ENCODE measurements at places on chromosomes 3 and 15. TPM values are rescaled to one million over a fixed set of nuclear protein-coding genes. Genes with fewer than 3 reads are reported as not detected.

Gene ACKR4
- total RNA-seq: 8.1 TPM

Gene SYNPR
- total RNA-seq: not detected

Gene TMC3
- not detected for total RNA-seq

Gene GOLGA8J
- total RNA-seq: not detected

Gene TM4SF18
- 0.39 TPM for total RNA-seq

Gene CTXN2
- not detected for total RNA-seq

Gene CCR8
- total RNA-seq: not detected

Gene EPHB3
- 1.4 TPM for total RNA-seq

Gene RUBCN
- 12.5 TPM for total RNA-seq

Gene RASL12
- total RNA-seq: 6.6 TPM

Gene ARHGEF3
- total RNA-seq: 2.7 TPM

Gene ANKRD63
- total RNA-seq: not detected

Gene CLSTN2
- total RNA-seq: 0.37 TPM

Gene CCDC174
- 8.8 TPM for total RNA-seq

Gene PIF1
- 16.4 TPM for total RNA-seq

Gene COL6A5
- total RNA-seq: not detected

Gene THPO
- 0.37 TPM for total RNA-seq

Gene NANOGP8
- 0.73 TPM for total RNA-seq

Gene SCAANT1
- not detected for total RNA-seq

Gene DLEC1
- under 0.01 TPM for total RNA-seq

Gene GOLGA6L10
- total RNA-seq: 0.20 TPM

Gene SOX14
- total RNA-seq: not detected

Gene TRPM7
- total RNA-seq: 54.7 TPM

Gene SEMA3G
- 0.20 TPM for total RNA-seq

Gene FEZF2
- not detected for total RNA-seq

Gene PPARG
- 84.1 TPM for total RNA-seq

Gene RHOA
- total RNA-seq: 535 TPM

Gene SEMA3B
- 0.59 TPM for total RNA-seq

Gene GOLGA6L7
- not detected for total RNA-seq

Gene EFHB
- 1.4 TPM for total RNA-seq

Gene P2RY14
- not detected for total RNA-seq

Gene CSPG4
- 62.6 TPM for total RNA-seq

Gene EIF4G1
- 293 TPM for total RNA-seq

Gene EPHA6
- not detected for total RNA-seq

Data from subcutaneous preadipocyte (primary cell).